CD4-positive, alpha-beta T cell treated with Interleukin-12 subunit alpha and Interleukin-12 subunit beta, for 1 hour (primary cell): ENCODE measurements at places on chromosomes 1 and 21.
A peak's percentile ranks its signal among the peaks of the same experiment; 100 is the strongest.

GRCh38 chr1:172382990-172383389 lies 37.5 kb upstream of the C1orf105 start:
- DNase-seq, result no peak

DNA sequence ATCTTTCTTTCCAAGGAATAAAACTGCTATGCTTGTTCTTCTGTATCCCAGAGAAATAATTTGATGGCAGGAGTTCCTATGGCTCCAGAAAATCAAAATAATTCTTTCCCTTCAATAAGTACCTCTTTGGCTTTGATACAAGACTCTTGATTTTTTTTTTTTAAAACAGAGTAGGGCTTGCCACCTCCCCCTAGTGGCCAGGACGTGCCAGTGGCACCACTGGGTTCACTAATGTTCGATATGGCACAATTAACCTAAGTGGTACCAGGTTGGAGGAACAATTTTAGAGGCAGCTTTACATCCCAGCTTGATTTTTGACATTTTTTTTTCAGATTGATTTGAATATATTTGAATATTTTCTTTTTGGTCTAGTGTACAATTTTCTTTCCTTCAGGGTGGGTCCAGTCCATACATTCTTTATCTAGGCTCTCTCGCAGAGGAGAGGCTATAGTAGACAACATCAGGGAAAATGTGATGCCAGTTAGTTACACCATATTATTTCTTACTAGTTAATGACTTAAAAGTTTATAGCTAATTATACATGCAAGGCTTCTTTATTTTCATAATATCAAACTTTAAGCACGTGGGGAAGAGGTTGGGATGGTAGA lies 330.9 kb downstream of the S1PR1 start:
- DNase-seq, result peak; percentile 43

DNA sequence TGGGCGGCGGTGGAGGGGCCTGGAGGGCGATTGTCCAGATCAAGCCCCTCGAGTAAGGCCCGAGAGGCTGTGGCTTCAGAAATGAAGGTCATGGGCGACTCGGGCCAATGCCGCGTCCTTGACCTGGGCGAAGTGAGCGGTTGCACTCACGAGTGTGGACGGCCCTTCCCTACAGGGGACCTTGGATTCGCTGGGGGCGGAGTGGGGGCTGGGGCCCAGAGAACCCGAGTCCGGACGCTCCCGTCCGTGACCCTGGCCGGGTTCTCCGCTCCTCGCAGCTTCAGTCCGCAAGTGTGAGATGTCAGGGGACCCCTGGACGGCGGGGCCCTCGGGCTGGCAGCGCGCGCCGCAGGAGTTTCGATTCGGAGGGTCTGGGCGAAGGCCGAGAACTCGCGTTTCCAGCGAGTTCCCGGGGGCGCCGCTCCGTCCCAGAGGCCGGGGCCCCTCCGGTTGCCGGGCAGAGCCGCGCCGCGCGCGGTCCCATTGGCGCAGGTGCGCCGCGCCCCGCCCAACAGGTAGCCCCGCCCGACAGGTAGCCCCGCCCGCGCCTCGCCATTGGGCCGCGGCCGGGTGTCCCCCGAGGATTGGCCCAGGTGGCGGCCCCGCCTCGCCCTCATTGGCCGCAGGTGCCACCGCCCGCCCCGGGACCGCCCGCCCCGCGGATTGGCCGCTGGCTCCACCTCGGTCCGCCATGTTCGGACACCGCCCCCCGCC lies at the start of gene PRKCZ:
Gene PRKCZ, plus strand, starts transcription at position 694 of the 714 bp plus-strand sequence. CDS start 220 bp downstream, outside the sequence.
- peak; percentile 95 for DNase-seq

- no peak for DNase-seq
These were observed 827.1 kb upstream of the B3GALT2 start for GRCh38 chr1:194013561-194013960.

DNA sequence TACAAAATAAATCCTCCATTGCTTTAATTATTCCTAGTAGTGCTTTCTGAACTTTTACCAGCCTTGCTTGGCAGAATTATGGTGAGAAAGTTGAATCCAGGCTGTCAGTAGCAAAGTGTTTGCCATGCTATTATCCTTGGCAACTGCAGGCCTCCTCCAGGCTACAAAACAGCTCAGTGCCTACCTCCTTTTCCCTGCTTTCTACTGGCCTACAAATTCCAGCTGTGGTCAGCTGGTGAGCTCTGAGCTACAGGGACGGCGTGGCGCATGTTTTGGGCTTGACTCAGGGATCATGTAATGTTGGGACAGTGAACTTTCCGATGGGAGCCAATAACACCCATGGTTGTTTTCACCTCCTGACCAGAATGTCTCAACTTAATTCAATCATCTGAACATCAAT lies 456.1 kb upstream of the ADAMTS5 start:
- no peak for DNase-seq

DNA sequence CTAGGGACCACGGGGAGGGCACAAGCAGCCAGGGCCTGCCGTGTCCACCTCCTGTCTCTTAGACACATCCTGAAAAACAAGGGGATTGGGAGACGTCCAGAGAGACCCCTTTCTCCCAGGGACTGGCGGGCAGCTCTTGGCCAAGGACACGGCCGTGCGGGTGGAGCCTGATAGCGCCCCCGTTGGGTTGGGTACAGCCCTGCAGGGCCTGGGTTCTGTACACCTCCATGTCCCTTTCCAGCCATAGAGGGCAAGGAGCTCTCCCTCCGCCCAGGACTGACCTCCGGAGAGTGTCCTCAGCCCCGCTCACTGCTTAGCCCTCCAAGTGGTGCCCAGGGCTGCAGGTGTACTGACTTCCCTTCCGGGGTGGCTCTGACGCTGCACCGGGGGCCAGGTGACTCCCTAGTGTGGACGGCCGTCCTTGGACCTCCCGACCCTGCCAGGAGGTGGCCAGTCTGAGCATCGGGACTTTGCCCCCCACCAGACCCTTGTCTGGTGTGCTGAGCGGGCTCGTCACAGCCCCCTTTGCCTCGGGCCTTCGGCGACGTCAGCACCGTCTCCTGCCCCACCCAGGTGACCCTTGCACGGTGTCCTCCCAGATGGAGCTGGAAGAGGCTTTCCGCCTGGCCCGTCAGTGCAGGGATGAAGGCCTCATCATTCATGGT lies 5.8 kb downstream of the PRKCZ start:
- DNase-seq, result no peak

DNA sequence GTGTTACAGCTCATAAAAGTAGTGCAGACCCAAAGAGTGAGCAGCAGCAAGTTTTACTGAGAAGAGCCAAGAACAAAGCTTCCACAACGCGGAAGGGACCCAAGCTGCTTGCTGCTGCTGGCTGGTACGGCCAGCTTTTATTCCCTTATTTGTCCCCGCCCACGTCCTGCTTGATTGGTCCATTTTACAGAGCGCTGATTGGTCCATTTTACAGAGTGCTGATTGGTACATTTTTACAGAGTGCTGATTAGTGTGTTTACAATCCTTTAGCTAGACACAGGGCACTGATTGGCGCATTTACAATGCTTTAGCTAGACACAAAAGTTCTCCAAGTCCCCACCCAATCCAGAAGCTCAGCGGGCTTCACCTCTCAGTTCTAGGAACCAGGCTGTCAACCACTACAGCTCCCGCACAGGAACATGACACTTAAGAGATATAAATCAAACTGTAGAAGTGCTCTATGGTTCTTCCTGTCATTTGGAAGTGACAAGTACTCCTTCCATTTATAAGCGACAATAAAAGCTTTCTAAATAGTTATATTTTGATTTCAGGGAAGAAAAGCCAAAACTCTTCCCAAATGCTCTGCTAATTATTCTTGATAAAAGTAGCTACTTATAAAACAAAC lies 28.5 kb downstream of the RNF115 start:
- no peak for DNase-seq

- DNase-seq, result no peak
These were observed 15.0 kb downstream of the SMYD2 start for GRCh38 chr1:214295934-214296333.

- peak; percentile 83 for DNase-seq
These were observed at the start of gene SYDE2 for GRCh38 chr1:85200463-85201339. TSS of gene SYDE2 (minus strand) at chr1:85201016. CDS start at chr1:85200996, 20 bp downstream.

DNA sequence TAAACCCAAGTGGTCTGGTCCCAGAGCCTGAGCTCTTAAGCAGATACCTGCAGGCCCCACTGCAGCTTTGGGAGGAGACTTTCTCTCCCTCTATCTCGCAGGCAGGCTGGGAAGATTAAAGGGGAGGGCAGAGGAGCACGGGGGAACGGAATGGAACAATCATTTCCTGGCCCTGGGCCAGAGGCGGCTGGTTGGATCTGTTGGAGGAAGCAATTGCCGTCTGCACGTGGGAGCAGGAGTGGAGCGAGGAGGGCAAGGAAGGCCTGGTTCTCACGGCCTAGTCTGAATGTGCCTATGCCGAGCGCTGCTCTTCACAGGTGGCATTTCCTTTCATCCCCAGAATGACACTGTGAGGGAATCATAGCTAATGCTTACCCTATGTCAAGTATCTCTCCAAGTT lies 23.7 kb downstream of the NKAIN1 start:
- DNase-seq, result no peak

GRCh38 chr1:30029677-30030076 lies 693.7 kb downstream of the MATN1 start:
- DNase-seq, result no peak

DNA sequence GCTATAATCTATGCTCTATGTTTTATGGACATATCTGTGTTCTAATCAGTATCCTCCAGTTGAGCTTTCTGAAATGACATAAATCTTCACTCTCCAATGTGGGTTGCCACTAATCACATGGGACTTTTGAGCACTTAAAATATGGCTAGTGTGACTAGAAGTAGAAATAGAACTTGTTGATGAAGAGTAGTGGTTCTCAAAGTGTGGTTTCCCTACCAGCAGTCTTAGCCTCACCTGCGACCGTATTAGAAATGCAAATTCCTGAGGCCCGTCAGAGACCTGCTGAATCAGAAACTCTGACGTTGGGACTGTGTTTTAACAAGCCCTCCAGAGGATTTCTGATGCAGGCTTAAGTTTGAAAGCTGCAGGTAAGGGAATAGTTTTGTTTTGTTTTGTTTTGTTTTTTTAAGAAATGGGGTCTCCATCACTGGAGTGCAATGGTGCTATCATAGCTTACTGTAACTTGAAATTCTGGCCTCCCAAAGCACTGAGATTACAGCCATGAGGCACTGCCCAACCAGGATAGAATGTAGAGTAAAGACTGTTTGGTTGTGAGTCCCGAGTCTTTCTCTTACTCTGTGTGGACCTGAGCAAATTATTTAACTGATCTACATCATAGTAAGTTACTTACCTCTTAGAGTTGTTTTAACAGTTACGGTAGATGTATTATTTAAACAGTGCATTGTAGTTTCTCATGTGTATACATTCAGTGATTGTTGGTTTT lies 21.7 kb downstream of the GLRX2 start:
- no peak for DNase-seq

GRCh38 chr21:28142697-28143096 lies 850.0 kb downstream of the LTN1 start:
- DNase-seq, result no peak

- no peak for DNase-seq
These were observed 89.6 kb upstream of the GPR88 start for GRCh38 chr1:100448366-100448765.

DNA sequence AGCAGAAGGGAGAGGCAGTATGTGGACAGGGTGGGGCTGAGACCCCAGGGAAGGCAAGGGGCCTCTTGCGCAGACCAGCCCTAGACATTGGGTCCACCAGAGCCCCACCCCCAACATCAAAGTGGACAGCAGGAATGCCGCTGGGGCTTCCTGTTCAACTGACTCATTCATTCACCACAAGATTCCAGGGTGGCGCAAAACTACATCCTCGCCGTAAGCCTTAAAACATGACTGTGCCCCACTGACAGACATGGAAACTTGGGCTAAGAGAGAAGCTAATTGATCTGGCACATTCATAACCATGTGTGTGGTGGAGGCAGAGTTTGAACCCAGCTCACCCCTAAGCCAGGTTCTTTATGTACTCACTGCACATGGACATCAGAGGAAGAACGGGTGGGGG lies 14.0 kb downstream of the COL16A1 start:
- DNase-seq, result no peak

- no peak for DNase-seq
These were observed 12.3 kb upstream of the LYPLAL1 start for GRCh38 chr1:219161371-219161770.

- peak; percentile 75 for DNase-seq
These were observed 38.6 kb upstream of the EPS8L3 start for GRCh38 chr1:109802136-109802900.

DNA sequence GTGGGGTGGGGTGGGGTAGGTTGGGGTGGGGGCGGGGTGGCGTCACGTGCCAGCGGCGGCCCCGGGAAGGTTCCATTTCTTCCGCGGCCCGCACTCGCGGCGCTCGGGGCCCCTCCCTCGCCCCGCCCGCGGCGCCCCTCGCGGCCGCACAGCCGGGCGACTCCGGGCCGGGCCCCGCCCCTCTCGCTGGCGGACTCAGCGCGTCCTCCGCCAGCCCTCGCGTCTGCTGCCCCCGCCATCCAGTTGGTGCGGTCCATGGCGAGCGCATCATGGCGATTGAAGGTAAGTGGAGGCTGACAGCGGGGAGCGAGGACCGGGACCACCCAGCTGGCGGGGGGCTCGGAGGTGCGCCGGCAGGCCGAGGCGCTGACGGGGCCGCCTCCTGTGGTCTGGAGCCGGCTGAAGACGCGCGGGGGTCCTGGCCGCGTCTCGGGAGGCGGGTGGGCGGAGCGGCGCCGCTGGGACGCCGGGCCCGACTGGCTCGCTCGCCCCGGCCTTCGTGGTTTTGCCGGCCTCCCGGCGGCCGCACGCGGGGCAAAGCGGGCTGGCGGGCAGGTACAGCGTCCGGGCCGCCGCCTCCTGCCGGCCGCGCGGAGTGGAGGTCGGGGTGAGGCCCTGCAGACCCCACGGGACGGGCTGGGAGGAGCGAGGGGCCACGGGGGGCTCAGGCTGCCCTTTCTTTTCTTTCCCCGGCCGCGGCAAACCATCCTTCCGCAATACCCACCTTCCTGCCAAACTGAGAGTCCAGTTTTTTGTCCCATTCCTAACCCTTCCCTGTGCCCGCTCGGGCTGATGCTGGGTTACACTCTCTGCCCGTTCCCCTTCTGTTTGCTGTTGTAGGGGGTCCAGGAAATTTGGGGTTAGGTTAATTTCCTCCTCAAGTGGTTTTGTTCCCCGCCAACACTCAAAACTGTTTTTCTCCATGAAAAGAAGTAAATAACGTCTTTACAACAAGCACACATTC lies at the start of gene SYT14:
Gene SYT14, plus strand, starts transcription at position 222 of the 964 bp plus-strand sequence. Its CDS starts 48 bp downstream, at position 270.
- no peak for DNase-seq

- DNase-seq, result no peak
These were observed 2.8 kb downstream of the MX1 start for GRCh38 chr21:41428847-41429246.

DNA sequence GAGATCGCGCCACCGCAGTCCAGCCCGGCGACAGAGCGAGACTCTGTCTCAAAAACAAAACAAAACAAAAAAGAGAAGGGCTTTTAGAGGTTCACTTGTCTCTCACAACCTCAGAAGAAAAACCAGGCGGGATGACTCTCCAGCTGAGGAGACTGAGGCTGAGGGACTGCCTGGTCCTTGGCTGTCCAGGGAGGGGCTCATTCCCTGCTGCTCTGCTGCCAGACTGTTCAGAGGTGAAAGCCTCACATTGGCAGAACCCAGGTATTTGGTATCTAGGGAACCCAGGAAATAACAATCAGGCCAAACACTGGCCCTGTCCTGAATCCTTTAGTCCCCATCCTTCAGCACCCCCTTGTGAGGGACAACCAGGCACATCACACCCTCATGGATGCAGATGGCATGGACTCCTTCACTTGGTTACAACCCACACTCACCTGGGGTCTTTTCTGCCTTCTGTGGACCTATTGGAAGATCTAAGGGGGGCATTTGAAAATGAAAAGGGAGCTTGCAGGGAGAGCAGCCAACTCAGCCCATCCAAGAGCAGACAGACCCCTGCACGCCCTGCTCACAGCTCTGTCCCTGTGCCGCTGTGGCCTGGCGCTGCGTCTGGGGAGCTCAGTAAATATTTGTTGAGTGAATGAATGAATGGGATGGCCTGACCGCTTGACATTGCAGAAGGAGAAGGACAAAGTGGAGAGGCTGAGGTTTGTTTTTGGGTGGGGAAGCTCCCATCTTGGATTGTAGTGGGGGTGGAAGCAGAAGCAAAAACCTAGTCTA lies 33.4 kb downstream of the CD247 start:
- no peak for DNase-seq

- DNase-seq, result no peak
These were observed 167.9 kb downstream of the ADSS2 start for GRCh38 chr1:244283772-244284171.
